ENCODE measurements at places on chromosomes 7 and 10. TPM values are rescaled to one million over a fixed set of nuclear protein-coding genes. Genes with fewer than 3 reads are reported as not detected.

MYL10 gene
- not detected for total RNA-seq

TRIM56 gene
- total RNA-seq, result 10.0 TPM

FKBP9 gene
- 831 TPM for total RNA-seq

NKX2-3 gene
- total RNA-seq, result not detected

FKBP6 gene
- total RNA-seq, result not detected

ZNF479 gene
- total RNA-seq, result not detected

HERC4 gene
- total RNA-seq, result 49.7 TPM

PPP1R17 gene
- total RNA-seq, result not detected

MCU gene
- 27.0 TPM for total RNA-seq

SCD gene
- total RNA-seq, result 99.9 TPM

ACSM6 gene
- not detected for total RNA-seq

OR2A14 gene
- total RNA-seq, result not detected

GTF2IRD1 gene
- total RNA-seq, result 5.9 TPM

NOS3 gene
- total RNA-seq, result 4.6 TPM

IFIT3 gene
- 88.3 TPM for total RNA-seq

CLDN3 gene
- total RNA-seq, result not detected

PDCD4 gene
- 302 TPM for total RNA-seq

OIT3 gene
- not detected for total RNA-seq

CLDN4 gene
- 0.54 TPM for total RNA-seq

SLC13A1 gene
- not detected for total RNA-seq

CPN1 gene
- not detected for total RNA-seq

TM9SF3 gene
- 73.8 TPM for total RNA-seq

Measured in fibroblast of the aortic adventitia (primary cell).